ENCODE measurements at places on chromosomes 1 and 21. TPM values are rescaled to one million over a fixed set of nuclear protein-coding genes. Genes with fewer than 3 reads are reported as not detected.

GPR137B gene
- 25.2 TPM for total RNA-seq

OLFML2B gene
- 4.8 TPM for total RNA-seq

NBPF10 gene
- 6.3 TPM for total RNA-seq

TRPM2 gene
- 0.09 TPM for total RNA-seq

GPR25 gene
- total RNA-seq, result not detected

FCRL5 gene
- not detected for total RNA-seq

PIK3C2B gene
- 36.3 TPM for total RNA-seq

CYP4X1 gene
- 0.62 TPM for total RNA-seq

LEMD1 gene
- total RNA-seq, result 1.3 TPM

ASCL5 gene
- not detected for total RNA-seq

CORT gene
- total RNA-seq, result 0.89 TPM

PLA2G4A gene
- total RNA-seq, result 10.1 TPM

SPRR1A gene
- total RNA-seq, result not detected

- no peak for DNase-seq
These were observed 41.2 kb upstream of the IFNLR1 start for GRCh38 chr1:24228311-24228710.

DNA sequence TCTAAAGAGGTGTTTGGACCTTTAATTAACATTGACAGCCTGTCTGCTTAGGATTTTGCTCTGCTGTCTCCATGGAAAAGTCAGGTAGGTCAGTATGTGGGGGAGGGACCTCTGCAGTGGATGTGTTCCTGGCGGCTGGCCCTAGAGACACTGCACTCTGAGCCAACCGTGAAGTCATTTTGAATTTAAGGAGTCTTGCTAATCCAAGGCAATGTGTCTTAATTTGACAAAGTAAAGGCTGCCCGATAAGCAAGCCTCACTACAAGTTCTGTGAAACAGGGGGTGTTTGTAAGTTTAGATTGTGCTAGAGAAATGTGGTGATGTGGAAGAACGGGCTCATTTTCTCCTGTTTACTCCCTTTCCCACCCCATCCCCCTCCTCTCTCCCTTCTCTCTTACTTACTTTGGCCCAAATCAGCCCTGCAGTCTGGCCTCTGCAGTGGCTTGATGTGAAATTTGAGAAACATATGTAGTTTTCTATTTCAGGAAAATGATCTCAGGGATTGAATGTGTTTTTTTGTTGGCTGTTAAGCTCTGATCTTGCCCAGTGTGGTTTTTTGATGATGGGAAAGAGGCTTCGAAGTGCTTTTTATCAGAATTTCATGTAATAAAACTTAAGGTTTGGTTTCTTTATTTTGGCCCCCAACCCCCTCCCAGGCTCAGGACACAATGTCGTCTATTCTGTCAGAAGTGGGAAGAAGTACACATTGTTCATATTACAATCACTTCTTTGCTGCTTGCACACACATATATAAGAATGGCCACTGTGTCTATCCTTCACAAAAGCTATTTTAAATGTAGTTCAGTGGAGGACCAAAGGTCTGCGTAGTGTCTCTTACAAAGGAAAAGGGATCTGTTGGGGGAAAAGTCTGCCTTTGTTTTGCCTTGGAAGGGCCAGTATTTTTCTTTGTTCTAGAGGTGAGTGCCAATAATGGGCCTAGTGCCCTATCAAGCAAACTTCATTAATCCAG is 96.6 kb downstream of the FGGY start:
- no peak for DNase-seq

DNA sequence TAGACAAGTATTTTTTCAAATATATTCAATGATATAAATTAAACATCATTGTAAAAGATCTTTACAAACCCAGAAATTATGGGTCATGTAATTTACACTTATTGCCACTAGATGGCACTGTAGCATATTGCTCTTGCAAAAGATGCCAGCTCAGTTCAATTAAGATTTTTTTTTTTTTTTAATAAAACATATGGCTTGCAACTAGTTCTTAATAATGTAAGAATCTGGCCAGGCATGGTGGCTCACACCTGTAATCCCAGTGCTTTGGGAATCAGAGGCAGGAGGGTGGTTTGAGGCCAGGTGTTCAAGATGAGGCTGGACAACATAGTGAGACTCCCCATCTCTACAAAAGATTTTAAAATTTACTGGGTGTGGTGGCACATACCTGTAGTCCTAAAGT is 49.4 kb upstream of the DESI2 start:
- DNase-seq, result no peak

- no peak for DNase-seq
These were observed 85.1 kb downstream of the CAPZB start for GRCh38 chr1:19400192-19400611.

- no peak for DNase-seq
These were observed 64.7 kb upstream of the NFIA start for GRCh38 chr1:61017651-61018050.

DNA sequence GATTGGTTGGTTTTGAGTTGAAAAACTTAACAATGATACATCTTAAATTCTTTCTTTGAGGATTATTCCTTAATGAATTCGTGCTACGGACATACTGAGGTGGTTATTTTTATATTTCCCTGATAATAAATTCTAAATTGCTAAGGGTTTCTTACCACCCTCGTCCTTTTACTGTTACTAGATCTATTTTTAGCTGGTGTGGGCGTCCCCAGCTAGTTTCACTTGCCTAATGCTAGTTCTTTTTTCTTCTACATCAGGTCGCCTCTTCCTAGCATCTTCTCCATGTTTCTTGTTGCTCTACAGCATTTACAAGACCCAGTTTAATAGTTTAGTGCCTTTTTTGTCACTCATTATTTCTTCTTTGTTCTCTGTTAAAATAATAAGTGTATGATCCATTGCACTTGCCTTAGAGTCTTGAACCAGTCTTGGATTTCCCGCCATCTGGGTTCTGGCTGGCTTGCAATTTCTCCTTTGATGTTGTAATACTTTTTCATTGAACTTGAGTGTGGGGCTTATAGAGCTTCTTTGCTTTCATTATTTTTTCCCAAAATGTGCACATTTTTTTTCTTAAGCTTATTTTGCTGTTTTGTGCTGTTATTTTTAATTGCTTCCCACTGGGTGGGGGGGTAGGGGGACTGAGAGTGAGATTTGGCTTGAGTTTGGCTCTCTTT is 677 bp upstream of the HSD11B1 start:
- DNase-seq, result no peak

GRCh38 chr21:20030390-20030789 is 967.8 kb upstream of the NCAM2 start:
- DNase-seq, result no peak

- DNase-seq, result no peak
These were observed 3.0 kb downstream of the SPATA46 start for GRCh38 chr1:162373541-162374260.

DNA sequence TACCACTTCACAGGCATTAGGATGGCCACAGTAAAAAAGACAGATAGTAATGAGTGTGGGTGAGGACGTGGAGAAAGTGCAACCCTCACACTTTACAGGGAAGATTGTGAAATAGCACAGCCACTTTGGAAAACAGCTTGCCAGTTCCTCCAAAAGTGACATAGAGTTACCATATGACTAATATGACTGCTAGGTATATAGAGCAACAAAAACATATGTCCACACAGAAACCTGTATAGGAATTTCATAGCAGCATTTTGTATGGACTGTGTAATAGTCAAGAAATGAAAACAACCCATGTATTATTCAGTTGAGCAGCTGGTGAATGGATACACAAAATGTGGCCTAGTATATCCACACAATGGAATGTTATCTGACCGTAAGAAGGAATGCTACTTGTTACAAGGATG is 30.4 kb upstream of the LBR start:
- DNase-seq, result no peak

GRCh38 chr1:225845571-225846259 is 35.8 kb downstream of the EPHX1 start:
- peak; percentile 73 for DNase-seq

DNA sequence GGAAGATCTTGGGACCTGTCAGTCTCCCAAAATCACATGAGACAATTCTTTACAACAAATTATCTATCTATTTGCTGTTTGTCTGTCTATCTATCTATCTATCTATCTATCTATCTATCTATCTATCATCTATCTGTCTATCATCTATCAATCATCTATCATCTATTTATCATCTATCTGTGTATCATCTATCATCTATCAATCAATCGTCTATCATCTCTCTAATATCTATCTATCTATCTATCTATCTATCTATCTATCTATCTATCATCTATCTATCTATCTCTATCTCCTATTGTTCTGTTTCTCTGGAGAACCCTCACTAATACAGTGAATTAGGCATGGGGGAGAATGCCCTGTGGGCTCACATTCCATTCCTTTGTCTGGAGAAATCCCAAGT is 73.3 kb upstream of the HMGB4 start:
- DNase-seq, result no peak

- peak; percentile 94 for DNase-seq
These were observed 38.8 kb upstream of the SRSF10 start for GRCh38 chr1:24018611-24019580.

DNA sequence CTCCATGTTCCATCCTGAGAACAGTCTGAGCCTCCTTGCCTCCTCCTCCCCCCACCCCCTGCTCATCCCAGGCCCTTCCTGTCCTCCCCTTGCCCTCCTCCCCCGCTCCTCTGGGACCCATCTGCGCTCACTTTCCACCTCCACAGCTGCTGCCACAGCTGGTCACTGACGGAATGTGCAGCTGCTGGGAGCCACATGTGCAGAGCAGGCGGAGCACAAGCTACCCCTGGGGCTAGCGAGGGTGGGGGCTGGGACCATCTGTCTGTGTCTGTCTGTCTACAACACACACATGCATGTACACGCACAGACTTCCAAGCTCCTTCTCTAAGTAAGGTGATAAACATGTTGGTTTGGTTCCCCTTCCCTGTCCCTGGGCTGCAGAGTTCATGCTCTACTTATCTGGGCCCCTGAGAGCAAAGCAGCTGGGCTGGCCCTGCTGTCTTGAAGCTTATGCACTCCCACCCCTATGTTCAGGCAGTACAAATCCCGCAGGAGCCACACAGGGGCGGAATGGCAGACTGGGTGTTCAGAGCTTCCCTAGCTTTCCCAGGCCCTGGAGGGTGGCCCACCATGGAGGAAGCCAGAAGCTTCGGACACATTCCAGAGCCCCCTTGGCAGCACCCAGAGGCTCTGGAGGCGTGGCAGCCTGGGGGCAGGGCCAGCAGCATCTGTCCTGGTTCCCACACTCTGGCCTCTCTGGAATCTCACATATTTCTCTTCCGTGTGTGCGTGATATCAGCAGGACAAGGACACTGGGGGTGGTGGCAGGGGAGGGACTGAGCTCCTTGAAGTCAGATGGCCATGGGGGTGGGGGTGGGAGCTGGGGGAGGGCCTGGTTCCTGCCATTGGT is 7.0 kb upstream of the HEYL start:
- DNase-seq, result peak; percentile 70

DNA sequence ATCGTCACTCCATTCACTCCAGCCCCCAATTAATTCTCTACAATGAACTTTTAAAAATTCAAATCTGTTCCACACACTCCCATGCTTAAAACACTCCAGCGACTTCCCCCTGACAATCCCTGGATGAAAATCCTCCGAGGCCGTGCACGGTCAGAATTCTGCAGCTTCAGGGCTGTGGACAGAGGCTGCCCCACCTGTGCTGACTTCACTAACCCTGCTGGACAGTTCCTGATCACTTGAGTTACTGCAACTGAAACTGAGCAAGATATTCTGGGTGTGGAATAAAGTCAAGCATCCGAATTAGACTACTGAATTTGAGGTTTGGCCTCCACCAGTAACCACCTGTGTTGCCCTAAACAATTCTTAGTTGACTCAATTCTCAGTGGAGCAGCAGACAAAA is 1.0 kb upstream of the JAK1 start:
- no peak for DNase-seq

Measured in mesothelial cell of epicardium (in vitro differentiated cells).